ENCODE measurements at places on chromosomes 5 and 9.

DNA sequence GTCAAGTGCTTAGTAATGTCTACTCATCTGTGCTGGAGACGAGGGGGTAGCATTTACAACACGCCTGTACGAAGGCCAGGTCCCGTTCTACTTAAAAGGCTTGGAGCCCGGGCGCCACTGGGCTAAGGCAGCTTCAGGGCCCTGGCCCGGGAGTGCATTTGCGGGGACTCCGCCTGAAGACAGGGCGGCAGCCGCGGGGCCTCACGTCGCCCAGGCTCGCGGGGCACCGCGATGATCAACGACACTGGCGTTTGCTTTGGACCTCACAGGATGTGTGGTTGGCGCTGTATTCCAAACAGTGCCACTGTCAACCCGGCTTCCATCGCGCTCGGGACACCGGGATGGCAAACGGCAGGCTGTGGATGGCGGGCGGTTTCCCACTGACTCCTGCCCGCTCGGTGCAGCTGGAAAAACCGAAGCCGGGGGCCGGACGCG, 1.1 kb upstream of the TENT4A start:
- DNase-seq = peak; percentile 40

GRCh38 chr5:122093415-122094180, 15.5 kb upstream of the LOX start:
- no peak for DNase-seq

GRCh38 chr9:136454026-136454796, 14.6 kb upstream of the INPP5E start:
- DNase-seq = no peak

- DNase-seq = no peak
Measured at GRCh38 chr5:93311881-93312280, 269.1 kb downstream of the NR2F1-AS1 start.

DNA sequence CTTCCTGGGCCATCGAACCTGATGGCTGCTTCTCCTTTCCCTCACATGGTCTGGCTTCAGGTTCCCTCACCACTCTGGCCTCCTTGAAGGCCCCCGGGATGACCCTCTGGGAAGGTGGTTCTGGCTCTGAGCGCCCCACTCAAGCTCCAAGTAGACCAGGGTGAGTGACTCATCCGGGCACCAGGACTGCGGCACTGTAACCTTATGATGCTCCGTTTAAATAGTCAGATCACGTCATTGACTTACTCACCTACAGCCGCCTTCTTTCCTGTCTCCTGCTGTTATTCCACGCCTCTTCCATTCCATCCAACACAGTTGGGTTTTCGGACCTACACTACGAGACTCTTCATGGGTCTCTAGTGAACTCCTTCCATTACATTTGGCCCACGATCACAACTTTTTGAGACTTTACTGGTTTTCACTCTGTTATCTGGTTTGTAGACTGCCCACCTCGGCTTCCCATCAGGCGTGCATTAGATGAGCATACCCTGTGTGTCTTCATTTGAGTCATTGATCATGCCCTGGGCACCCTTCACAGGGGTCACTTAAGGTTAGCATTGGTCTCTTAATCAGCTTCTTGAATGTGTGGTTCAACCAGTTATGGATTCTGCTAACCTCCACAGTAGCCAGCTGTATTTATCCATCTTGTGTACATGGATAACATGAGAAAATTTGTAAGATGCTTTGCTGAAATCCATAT, 138.8 kb upstream of the LMX1B start:
- no peak for DNase-seq

- DNase-seq = no peak
Measured at GRCh38 chr5:131262953-131263541, 806 bp upstream of the CDC42SE2 start.

- DNase-seq = no peak
Measured at GRCh38 chr5:62084391-62084790, 221.6 kb upstream of the KIF2A start.

DNA sequence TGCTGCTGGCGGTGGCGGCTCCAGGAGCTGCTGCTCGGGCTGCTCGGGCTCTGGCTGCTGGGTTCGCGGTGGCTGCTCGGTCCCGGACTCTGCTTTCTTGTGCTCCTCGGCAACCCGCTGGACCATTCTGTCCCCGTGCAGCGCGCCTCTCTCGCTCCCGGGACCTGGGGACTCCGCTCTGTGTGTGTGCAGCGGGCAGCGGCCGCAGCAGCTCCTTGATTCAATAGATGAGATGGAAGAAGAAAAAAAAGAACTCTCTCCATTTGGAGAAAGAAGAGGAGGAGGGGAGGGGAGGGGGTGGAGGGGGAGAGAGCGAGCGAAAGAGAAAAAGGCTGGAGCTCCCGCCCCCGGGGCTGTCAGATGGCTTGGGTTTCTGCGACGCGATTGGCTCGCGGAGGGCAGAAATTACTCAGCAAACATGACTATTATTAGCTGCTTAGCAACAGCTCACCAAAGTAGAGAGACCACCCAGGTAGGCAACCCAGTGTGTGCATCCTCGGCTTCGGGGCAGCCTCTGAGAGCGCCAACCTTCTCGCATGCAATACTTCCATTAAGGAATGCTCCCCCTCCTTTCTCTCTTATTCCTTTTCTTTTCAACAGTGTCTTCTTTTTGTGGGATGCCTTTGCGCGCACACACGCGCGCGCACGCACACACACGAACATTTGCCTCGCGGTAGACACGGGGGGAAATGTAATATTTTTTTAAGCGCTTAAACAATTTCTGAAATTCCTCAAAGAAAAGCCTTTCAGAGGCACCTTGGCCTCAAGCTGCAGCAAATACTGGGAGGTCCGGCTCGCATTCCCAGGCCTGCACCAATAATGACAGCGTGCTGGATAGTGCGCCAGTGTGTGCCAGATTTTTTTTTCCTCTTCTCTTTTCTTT, 7.6 kb downstream of the PTCH1 start:
- DNase-seq = peak; percentile 51
